Choroid plexus epithelial cell (primary cell): ENCODE measurements at places on chromosomes 12 and 14.

- DNase-seq, result no peak
Measured at GRCh38 chr14:56176530-56176929, 58.3 kb downstream of the PELI2 start.

- no peak for DNase-seq
Measured at GRCh38 chr12:28859551-28859950, 289.5 kb upstream of the FAR2 start.

DNA sequence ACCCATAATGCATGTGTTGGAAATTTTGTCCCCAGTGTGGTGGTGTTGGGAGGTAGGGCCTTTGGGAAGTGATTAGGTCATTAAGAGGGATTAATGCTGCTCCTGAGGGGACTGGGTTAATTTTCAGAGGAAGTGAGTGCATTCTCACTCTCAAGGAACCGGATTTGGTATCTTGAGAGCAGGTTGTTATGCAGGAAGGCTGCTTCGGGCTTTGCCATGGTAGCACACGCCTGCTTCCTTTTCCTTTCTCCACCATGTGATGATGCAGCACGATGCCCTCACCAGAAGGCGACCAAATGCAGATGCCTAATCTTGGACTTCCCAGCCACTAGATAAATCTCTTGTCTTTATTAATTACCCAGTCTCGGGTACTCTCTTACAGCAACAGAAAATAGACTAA, 257.1 kb downstream of the SSPN start:
- DNase-seq, result no peak

DNA sequence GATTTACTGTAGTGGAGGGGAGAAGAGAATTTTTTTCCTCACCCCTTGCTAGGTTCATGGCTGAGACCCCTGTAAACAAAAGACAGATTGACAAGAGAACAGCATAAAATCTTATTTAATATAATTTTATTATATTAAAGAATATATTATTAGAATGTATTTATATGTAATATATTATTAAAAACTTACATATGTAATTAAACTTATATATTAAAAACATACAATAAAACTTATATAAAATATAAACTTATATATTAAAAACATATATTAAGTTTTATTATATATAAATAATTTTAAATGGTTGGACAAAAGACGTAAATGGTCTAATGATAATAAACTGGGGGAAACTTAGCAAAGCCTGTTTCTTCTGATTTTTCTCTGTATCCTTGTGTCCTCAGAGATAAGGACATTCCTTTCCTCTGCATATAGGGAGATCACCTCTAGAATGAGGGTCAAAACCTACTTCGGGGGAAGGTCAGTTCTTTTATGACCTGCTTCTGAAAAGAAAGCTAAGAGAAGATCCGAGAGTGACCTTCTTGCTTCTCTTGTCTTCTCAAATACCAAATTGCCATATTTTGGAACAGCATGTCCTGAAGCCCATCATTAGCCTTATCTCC, 8.9 kb upstream of the PPM1H start:
- DNase-seq, result no peak

DNA sequence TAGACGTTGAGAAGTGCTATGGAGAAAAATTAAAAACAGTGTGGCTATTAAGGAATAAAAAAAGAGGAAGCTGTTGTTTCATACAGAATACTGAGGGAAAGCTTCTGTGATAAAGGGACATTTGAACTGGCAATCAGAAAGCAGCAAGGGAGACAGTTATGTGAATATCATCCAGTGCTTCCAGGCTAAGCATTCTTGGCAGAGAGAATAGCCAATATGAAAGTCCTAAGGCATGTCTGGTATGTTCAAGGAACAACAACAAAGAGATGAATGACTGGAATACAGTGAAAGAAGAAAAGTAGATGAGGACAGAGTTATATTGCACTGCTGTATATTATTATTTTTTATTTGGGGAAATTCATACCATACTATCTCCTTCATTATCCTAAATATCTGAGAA, 23.9 kb downstream of the SCAF11 start:
- peak; percentile 86 for DNase-seq

GRCh38 chr12:57621497-57622292, 10.5 kb downstream of the ARHGEF25 start:
- peak; percentile 38 for DNase-seq

GRCh38 chr14:50087341-50088116, 28.8 kb downstream of the VCPKMT start:
- no peak for DNase-seq

- no peak for DNase-seq
Measured at GRCh38 chr12:109932878-109933503, 32.9 kb downstream of the TCHP start.

- DNase-seq, result peak; percentile 90
Measured at GRCh38 chr14:31070431-31070830, 44.3 kb upstream of the STRN3 start.
